NCI-H2227 treated with DMSO at 0.1 percent for 48 hours (cell line): ENCODE measurements at places on chromosomes 2 and 18.

DNA sequence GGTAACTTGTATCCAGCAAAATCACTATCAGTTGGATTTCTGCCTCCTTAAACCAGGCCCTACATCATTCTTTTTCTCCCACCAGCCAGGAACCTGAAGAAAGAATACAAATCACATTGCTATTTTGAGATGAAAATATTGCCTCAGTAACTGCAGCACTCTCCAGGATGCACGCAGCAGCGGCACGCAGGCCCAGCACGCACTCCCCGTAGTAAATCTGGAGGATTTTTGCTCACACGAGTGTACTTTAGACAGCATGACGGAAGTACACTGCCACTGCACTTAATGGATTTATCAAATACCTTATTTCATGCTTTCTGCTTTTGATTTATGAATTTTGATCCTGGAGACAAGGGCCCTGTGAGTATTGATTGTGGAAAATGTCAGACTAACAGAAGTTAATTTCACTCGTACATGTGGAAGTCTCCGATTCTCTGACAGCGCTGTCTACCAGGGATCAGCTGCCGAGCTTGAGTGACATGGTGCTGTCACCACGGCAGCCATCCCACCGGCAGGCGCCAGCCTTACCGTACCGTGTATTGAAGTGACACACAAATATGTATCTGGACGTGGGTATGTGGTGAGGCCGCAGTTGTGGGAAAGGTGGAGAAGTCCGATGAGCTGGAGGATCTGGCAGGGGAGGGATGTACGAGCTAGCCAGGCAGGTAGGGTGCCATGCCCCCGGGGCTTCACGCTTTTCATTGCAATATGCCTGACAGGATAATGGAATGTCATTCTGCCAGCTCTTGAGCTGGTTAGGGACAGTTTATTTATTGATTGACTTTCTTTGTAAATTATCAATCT, 863.7 kb downstream of the GALR1 start:
- DNase-seq: no peak

DNA sequence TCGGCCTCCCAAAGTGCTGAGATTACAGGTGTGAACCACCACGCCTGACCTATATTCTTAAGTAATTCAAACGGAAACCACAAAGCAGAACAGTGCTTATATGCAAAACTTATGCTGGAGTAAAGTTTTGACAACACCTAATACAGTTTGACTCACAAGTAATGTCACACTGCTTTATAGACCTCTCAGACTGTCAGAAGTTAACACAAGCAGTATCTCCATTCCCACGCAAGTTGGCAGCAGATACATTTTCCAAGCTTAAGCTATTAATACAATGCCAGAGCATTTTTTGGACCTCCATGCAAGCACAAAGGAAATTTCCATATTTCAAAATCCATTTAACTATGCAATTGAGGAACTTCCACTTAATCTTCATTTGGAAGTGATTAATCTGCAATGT, 21.0 kb upstream of the SANBR start:
- no peak for DNase-seq

DNA sequence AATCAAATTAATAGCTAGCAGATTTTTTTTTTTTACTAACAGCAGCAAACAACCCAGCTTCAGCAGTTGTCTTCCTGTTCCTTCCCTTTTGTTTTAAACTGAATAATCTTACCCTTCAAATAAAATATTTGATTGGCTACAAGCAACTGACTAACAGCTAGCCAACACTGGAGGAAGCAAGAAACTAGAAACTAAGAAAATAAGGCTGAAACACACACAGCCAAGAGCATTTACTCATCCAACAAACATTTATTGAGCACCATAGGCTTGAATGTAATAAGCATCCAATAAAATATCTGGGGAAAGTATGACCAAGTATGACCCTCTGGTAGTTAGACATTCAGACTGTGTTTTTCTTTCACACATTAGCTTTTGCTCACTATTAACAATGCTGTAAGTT, 189.2 kb downstream of the CD226 start:
- DNase-seq: no peak

GRCh38 chr2:22854588-22854987, 530.4 kb upstream of the KLHL29 start:
- no peak for DNase-seq

DNA sequence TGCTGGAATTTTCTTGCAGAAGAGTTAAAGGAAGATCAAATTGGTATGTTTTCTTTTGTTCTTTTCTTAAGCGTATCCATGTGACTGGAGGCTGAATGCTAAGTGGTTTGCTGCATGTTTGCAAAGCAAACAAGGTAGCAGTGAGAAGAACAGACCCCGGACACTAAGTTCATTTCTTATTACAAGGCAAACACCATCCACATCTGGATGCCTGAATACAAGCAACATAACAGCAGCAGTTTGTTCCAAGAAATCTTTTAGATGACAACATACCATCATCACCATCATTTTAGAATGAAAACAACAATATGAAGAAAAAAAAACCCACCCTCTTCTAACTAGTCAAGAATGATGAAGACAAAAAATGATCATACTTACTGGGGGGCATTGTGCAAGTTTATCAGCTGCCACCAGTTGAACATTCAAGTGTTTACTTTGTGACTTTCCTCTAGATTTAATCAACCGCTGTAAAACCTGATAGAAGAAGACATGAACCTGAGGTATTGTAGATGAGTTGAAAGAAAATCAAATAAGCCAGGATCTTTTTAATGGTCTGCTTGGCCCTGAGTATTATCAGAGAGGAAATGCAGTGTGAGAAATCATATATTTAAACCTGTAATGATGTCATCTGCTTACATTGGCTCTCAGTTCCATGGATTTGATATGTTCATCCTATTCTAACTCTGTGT, 25.0 kb upstream of the ARL5A start:
- DNase-seq: peak; percentile 62

GRCh38 chr18:23837591-23837990, 148.3 kb downstream of the LAMA3 start:
- no peak for DNase-seq
